ENCODE measurements at places on chromosomes 2 and 18.

- DNase-seq, result peak; percentile 13
Measured at GRCh38 chr18:48030616-48031480, 100.4 kb upstream of the SMAD2 start.

DNA sequence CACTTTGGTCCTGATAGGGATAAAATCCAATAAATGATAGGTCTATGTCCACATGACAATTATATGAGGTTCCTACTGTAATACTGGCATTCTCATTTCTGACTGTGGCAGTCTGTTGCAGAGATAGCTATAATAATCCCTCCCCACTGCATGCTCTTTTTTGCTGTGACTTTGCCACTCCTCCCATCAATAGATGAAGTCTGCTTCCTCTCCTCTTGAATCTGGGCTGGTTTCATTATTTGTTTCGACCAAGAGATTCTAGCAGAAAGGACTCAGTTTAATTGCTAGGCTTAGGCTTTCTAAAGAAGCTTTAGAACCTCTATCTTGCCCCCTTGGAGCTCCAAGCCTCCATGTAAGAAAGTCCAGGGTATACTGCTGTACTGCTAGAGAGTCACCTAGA, 23.3 kb upstream of the CREB1 start:
- DNase-seq, result no peak

- DNase-seq, result no peak
Measured at GRCh38 chr2:70122470-70122869, 35.2 kb downstream of the PCBP1 start.

DNA sequence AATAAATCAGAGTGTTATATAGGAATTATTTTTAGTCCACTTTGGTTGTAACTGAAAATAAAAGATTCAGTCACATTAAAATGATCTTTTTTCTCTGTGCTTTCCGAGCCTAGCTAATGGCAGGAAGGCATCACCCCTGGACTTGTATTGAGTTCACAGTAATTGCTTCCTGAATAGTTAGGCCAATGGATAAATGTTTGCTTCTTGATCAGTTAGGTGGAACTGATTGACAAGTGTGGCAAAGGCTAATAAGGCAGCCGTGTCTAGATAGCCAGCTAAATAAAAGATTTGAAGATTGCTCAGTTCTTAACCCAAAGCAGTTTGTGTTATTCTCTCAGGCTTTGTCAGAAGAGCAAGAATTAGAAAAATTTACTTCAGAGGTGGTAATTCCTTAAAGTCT, 20.8 kb downstream of the FAM171B start:
- no peak for DNase-seq

DNA sequence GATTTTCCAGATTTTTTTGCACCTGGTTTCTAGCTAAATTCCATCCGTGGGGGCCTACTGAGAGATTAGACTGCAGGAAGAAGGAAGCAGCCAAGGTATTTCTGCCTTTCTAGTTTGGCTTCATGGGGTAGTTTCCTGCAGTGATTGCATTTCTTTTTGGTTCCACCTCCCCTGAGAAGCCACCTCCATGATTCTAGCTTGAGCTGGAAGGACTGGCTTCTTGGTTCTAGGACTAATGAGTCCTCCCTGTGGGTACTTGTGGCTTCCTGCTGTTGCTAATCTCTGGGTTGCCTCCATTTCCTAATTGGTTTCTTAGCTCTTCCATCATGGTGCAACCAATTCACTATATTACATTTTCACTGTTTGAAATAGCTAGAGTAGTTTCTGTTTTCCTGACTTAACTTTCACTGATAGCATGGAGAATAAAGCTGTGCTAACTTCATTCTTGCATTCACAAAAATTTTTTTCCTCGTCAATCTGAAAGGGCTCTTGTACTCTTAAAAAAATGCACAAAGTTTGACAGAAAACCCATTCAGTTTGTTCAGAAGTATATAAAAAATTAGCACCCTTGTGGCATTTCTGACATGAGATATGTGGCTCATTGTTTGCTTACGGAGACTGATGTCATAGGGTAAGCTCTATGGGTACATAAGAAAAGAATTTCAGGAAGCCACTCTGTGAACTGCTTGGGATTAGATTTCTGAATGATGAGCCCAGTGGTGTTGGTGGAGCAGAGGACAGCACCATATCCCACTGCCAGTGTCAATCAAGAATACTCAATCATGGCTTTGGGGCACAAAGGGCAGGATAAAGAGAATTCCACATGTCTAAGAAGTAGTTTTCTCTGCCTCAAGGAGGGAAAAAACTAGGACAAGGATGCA, 242.8 kb upstream of the RBMS1 start:
- no peak for DNase-seq

DNA sequence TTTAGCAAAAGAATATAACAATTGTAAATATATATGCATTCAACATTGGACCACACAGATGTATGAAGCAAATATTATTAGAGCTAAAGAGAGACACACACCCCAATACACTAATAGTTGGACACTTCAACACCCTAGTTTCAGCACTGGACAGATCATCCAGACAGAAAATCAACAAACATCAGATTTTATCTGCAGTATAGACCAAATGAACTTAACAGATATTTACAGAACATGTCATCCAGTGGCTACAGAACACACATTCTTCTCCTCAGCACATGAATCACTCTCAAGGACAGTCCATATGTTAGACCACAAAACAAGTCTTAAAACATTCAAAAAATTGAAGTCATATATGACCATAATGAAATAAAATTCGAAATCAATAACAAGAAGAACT, 22.1 kb upstream of the EVA1A start:
- no peak for DNase-seq

DNA sequence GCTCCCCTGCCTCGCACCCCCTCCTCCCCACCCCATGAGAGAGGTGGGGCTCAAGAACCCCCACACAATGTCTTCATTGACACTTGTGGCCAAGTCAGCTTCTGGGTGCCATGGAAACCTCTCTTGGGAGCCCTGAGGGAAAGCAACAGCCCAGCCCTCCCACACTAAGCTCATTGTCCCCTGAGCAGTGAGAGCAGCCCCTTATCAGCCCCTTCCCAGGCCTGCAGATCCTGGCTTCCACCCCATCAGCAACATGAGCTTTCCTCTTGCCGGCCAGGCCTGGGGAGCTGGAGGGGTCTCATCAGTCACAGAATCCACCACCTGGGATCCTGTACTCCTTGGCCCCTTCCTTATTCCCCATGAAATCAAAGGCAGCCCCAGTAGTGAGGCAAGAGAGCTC, 107.8 kb upstream of the ST3GAL5 start:
- no peak for DNase-seq

- no peak for DNase-seq
Measured at GRCh38 chr2:199973703-199974102, 18.3 kb downstream of the MAIP1 start.

DNA sequence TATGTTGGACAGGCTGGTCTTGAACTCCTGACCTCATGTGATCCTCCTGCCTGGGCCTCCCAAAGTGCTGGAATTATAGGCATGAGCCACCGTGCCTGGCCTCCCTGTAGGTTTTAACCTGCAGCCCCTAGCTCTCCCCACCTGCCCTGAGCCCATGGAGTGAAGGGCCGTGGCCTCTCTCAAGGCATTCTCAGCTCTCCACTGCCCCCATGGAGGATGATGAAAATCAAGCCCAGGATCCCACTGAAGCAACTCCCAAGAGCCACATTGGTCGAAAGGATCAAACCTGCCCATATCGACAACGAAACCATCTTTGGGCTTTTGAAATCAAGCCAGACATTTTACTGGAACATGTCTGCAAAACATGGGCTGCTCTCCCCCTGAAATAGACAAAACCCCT, 22.4 kb upstream of the CREG2 start:
- no peak for DNase-seq

DNA sequence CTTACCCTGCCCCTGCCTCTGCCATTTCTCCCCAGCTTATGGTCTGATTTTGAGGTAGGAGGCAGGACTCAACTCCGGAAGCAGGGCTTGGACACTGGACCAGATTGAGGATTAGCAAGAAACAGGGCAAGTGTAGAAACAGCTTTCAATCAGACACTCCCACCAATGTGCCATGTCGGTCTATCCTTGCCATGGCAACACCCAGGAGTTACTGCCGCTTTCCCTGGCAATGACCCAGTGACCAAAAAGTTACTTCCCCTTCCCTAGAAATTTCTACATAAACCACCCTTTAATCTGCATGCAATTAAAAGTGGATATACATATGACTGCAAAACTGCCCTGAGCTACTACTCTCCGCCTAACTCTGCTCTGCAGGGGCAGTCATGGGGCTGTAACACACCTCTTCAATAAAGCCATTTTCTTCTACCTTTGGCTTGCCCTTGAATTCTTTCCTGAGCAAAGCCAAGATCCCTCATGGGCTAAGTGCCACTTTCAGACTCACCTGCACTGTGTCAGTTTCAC, 156.7 kb downstream of the LPIN1 start:
- DNase-seq, result no peak

- DNase-seq, result no peak
Measured at GRCh38 chr2:163157411-163157810, 318.8 kb upstream of the KCNH7 start.

GRCh38 chr2:205685314-205686055, 3.2 kb downstream of the NRP2 start:
- DNase-seq, result peak; percentile 47

GRCh38 chr2:33277002-33277426, 199.4 kb upstream of the RASGRP3 start:
- DNase-seq, result no peak

GRCh38 chr2:164896634-164897355, 55.2 kb upstream of the COBLL1 start:
- no peak for DNase-seq

- no peak for DNase-seq
Measured at GRCh38 chr2:76678383-76679024, 843.7 kb downstream of the LRRTM4 start.

GRCh38 chr18:6650127-6650507, 79.4 kb upstream of the ARHGAP28 start:
- DNase-seq, result no peak

- no peak for DNase-seq
Measured at GRCh38 chr2:224293976-224294375, 107.9 kb downstream of the FAM124B start.

GRCh38 chr18:40930211-40930882, 1024.7 kb upstream of the PIK3C3 start:
- DNase-seq, result no peak

- no peak for DNase-seq
Measured at GRCh38 chr2:73839653-73840411, 11.1 kb downstream of the STAMBP start.

DNA sequence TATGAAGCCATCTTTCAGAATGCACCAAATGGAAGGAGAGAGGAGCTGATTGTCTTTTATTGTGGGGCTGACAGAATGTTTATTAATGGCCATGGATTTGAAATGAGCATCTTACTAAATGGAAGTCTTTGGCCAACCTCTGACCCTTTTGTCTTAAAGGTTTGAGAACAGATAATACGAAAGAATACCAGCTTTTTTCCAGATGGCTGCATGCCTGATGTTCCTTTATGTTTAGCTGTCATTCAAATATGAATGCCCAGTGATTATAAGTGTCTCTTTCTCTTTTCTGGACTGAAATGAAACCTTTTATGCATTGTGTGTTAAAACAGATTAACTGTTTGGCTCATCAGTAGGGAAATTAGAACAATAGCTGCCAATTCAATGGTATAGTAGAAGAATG, 46.0 kb downstream of the PARD3B start:
- DNase-seq, result no peak

GRCh38 chr2:184370954-184371353, 227.4 kb upstream of the ZNF804A start:
- no peak for DNase-seq

- DNase-seq, result no peak
Measured at GRCh38 chr2:188327518-188328213, 36.0 kb downstream of the GULP1 start.

GRCh38 chr2:134281815-134282419, 28.0 kb downstream of the MGAT5 start:
- no peak for DNase-seq

DNA sequence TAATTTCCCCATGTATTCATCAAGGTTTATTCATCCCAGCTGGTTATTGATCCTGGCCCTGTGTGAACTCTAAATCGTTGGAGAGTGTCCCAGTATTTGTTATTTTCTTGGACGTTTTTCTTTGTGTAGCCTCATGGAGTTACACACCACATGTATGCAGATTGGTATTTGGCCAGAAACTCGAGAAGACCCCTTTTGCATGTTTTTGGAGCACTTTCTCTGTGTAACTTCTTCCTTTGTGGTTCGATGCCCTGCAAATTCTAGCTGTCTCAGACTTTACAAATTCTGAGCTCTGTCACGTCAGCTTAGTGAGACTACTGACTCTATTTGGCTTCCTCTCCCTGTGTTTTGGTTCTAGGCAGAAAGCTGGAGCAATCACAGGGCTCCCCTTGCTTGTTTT, 198.7 kb downstream of the MCFD2 start:
- DNase-seq, result no peak

- no peak for DNase-seq
Measured at GRCh38 chr2:176415937-176416499, 146.8 kb downstream of the MTX2 start.

DNA sequence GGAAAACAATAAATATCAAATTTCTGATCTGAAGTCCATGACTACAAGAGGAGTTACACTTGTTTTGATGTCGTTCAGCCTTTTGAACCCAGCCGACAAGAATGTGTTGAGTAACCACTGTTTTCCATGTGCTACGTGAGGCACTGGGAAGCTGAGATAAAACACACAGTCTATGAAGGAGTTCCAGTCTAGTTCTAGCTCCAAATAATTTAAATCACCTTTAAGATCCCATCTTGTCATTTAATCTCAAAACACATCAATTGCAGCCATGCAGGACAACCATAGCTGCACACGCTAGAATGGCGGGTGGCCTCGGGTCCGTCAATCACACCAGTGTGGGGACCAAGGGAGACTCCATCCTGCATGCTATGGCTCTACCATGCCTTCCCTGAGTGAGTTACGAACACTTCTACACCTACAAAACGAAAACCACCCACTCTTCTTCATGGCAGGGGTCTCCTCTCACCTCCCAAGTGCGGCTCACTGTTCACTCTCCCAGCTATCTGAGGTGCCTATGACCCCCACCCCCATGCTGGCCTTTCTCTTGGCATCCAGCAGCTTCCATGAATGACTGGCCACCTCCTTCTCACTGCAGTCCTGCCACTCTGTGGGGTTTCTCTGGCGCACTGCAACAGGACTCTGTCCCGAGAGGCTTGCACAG, 3.8 kb downstream of the FHL2 start:
- no peak for DNase-seq

- no peak for DNase-seq
Measured at GRCh38 chr18:9482790-9483189, 7.5 kb downstream of the RALBP1 start.

GRCh38 chr2:237254911-237255578, 158.9 kb downstream of the COL6A3 start:
- DNase-seq, result peak; percentile 7

DNA sequence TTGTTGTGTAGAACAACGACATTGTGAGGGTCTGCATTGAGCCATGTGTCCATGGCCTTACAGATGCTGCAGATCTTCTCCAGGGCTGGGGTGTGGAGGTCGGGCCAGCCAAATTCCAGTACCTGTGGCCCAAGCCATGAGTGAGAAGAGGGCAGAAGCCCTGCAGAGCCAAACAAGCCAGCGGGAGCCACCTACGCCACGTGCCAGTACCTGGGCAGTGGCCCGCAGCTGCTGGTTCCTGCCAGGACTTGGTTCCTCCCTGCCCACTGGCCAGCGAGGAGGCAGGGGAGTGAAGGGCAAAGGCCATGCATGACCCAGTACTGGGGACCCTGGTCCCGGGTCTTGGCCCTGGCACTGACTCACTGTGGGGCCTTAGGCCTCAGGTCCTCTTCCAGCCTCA, 109.4 kb downstream of the TNS1 start:
- DNase-seq, result no peak

Measured in T1000 (cell line).